ENCODE measurements at places on chromosomes 4 and X.

DNA sequence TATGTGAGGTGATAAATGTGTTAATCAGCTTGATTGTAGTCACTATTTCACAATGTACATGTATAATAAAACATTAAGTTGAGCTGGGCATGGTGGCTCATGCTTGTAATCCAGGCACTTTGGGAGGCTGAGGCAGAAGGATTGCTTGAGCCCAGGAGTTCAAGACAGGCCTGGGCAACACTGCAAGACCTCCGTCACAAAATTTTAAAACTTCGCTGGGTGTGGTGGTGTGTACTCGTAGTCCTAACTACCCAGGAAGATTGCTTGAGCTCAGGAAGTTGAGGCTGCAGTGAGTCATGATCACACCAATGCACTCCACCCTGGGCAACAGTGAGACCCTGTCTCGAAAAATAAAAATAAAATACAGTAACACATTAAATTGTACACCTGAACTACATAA is 20.1 kb downstream of the LYAR start:
- no peak for DNase-seq

- peak; percentile 79 for DNase-seq
Measured at GRCh38 chr4:140673729-140674128, 82.5 kb downstream of the TBC1D9 start.

GRCh38 chrX:87636533-87636932 is 118.9 kb downstream of the KLHL4 start:
- DNase-seq, result no peak

GRCh38 chrX:103845165-103845653 is 13.2 kb upstream of the RAB9B start:
- DNase-seq, result peak; percentile 91

DNA sequence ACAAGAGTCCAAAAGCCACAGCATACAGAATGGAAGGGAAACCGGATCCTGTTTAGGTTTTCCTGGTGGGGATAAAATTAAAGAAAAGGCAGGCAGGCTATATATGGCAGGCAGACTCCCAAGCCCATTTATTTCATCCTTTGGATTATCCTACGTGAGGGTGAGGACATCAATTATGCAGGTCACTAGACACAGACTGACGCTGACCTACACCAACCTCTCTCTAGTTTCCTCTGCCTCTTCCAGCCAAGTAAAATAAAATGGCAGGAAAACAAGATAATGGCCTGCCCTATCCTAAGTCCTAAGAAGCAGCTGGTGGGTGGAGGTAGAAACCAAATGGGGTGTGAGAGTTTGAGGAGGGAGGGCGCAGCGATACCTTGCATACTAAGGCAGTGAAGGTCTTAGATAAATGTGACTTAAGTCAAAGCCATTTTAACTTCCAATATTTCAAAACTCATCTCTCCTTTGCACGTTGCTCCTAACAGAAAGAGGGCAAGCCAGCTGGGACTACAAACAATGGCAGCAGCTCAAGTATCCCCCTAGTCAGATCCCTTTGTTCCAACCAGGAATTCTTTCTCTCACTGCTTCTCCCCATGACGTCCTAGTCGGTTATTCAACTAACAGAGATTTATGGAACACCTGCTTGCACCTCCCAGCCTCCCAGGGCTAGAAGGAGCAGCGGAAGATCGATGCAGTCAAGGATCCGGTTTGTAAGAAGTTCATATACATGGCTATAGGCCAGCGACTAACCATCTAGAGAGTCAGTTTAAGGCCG is 72.8 kb downstream of the IRF2 start:
- no peak for DNase-seq

- peak; percentile 89 for DNase-seq
Measured at GRCh38 chr4:183987987-183988392, 82.9 kb downstream of the STOX2 start.

DNA sequence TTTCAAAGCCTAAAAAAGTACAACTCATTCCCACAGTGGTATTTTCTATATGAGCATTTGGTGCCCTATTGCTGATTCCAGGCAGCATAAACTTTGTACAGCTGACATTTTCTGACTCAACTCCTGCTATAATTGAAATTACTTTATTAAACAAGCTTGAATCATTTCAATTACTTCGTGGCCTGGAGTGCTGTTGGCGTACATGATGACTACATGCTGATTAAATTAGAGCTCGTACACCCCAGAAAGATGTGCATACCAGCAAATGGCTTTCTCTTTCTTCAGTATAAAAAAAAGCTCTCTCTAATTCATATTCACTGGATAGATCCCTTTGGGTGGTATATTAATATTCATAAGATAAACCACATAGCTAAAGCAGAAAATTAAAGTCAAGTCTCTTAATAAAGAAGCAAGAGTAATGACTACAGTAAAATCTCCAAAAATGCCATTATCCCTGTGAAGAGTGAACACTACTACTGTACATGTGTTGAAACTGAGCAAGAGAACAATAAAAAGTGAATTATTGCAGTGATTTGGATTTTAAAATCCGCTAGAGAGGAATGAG is 245.0 kb upstream of the IGFBP7 start:
- DNase-seq, result peak; percentile 13

DNA sequence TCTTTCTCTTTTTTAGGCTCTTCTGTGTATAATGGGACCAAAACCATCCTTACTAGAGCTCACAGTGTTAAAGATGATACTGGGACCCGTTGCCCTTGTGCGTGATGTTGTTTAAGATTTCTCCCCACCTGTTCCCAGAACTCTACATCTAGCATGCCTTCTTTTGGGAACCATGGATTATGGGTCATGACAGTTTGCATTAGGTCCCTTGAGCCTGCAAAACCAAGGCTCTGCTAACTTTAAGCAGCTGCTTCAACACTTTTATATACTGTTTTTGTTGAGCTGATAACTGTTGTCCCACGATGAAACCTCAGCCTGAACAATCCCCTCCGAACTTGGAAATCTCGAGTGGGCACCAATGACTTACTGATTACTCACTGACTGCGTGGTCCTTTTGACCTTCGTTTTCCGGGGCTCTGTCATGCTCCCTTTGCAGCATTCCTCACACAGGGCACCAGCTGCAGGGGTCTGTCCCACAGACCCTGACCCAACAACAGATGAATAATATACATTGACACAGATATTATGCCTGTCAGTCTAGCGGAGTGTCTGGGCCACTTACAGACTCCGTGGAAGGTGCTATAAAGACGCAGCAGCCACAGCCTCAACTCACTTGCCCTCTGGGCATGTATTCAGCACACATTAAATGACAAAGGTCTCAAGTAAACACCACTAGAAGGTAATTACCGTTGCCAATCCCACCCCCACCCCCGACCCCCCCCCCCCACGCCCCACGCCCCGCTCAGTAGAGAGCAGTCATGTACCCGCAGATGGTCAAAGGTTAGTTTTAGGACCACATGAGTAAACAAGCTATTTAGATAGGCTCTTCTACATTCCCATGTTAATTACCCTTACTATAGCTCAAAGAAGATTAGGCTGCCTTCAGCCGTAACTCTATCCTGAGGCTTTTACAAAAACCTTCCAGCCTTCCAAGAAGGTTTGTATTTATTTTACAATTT is 162.0 kb upstream of the WDFY3 start:
- no peak for DNase-seq

DNA sequence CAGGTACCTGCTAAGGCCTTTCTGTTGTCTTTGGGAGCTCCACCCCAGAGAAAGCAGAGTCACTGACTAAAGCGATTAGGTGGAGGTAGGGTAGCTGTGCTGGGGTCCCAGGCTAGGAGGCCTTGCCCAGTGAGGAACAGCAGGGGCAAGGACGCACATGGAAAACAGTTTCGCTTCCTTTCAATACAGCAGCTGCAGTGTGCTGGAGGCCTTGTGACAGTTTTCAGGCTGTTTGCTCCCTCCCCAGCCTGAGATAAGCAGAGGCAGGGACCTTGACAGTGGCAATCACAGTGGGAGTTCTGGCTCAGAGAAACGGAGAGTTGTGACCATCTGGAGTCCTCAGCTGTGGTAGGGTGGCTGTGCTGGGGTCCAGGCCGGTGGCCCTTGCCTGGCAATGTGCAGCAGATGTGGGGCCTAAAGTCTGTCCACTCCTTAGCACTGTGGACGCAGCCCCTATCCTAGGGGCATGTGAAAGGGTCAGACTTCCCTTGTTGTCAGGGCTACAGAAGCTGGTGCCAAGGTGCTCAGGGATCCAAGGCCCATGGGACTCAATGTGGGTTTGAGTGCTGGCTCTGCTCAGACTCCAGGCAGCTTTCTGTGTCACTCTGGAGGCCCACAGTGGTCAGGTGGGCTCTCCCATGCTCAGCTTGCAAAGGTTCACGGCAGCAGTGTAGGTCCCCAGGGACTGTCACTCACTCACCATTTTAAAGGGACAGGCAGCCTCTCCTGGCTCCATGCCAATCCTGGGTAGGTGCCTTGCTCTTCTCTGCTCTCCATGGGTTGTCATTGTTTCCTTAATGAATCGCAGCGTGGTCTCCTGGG is 534.9 kb upstream of the FMR1 start:
- DNase-seq, result no peak

DNA sequence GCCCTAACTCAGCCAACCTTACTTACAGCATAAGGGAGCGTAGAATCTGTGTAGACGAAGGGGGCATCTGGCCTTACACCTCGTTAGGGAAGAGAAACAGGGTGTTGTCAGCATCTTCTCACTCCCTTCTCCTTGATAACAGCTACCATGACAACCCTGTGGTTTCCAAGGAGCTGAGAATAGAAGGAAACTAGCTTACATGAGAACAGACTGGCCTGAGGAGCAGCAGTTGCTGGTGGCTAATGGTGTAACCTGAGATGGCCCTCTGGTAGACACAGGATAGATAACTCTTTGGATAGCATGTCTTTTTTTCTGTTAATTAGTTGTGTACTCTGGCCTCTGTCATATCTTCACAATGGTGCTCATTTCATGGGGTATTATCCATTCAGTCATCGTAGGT is 14.6 kb downstream of the PLP1 start:
- DNase-seq, result no peak

DNA sequence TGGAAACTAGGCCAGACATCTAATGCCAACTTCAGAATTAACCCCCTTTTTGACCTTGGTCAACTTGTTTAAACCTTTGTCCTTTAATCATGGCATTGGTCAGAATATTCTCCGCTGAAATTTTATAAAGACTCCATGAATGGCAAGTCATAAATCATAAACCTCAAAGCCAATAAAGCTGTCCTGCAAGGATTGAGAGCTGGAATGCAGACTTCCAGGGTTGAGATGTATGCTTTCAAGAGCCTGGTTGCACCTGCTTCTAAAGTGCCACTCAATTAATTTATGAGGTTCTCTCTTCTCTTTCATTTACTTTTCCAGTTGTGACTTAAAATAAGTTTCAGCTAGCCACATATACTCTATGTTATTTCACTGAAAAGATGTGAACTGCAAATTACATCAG is 136.2 kb upstream of the HCCS start:
- no peak for DNase-seq

- peak; percentile 5 for DNase-seq
Measured at GRCh38 chrX:39815631-39816030, 282.1 kb downstream of the BCOR start.

- DNase-seq, result no peak
Measured at GRCh38 chrX:14062524-14062923, 32.8 kb upstream of the GEMIN8 start.

DNA sequence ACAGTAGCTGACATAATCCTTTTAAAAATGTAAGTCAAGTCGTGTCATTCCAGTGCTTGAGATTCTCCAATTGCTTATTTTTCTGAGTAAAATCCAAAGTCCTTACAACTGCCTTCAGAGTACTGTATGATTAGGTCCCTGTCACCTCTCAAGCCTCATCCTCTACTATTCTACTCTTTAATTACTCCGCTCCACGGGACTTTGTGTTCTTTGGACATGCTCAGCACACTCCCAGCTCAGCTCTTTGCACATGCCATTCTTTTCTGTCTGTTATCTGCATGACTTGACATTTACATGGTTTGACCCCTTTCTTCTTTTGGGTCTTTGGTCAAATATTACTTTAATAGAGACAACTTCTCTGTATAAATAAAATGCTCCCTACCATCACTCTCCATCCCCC is 15.1 kb downstream of the FAM47E start:
- DNase-seq, result no peak

GRCh38 chrX:22985958-22986357 is 13.8 kb upstream of the DDX53 start:
- DNase-seq, result no peak

- DNase-seq, result peak; percentile 61
Measured at GRCh38 chr4:106898621-106899230, 137.4 kb downstream of the DKK2 start.

- DNase-seq, result no peak
Measured at GRCh38 chrX:146054311-146054710, 236.7 kb downstream of the SLITRK2 start.

DNA sequence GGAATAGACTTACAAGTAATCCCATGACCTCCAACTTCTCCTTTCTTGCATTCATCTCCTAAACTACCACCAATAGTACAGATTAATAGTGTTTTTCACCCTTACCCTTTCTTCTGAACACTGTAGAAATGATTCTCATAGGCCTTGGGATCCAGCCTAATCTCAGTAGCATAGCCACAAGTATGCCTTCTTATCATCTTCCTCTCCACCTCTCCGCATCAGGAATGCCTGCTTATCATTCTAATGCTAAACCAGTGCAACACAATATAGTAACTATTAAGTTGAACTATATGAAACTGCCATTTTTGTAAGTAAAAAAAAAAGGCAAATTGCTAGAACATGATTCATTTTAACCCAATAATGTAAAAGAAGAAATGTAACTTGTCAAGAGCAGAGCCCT is 79.5 kb upstream of the IL2 start:
- DNase-seq, result no peak

DNA sequence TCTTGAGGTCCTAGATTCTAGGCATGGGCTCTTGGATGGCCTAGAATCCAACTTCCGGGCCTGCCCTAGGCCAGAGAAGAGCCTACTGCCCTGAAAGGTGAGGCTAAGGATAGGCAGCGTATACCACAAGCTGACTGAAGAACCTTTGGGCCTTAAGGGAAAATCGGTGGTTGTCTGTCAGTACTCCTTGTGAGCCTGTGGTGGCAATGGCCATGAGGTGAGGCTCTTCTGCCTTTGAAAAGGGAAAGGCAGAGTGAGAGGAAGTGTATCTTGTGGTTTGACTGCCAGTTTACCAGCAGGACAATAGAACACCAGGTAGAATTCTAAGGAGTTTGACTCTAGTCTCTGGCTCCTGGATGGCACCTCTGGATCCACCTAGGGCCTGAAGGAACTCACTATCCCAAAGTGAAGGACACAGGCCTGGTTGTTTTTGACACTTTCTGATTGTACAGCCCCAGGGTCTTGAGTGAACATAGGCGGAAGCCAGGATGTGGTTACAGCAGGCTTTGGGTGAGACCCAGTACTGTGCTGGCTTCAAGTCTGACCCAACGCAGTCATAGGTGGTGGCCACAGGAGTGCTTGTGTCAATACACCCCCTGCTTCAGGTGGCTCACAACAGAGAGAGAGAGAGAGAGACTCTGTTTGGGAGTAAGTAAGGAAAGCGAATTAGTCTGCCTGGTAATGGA is 20.9 kb downstream of the ITIH6 start:
- DNase-seq, result no peak

Measured in fibroblast of skin of right quadriceps (primary cell).